Body of pancreas (tissue), 4 donors: ENCODE measurements at places on chromosomes 5 and 9.

GRCh38 chr5:124941051-124942049 lies 194.9 kb upstream of the ZNF608 start:
- H3K4me1 ChIP-seq = no peaks in the 10 kb centered on the region
- no peak for DNase-seq
- no peak overlapping the region for H3K4me3 ChIP-seq
- H3K27ac ChIP-seq = no peak overlapping the region

- no peak overlapping the region for H3K27ac ChIP-seq
- H3K4me1 ChIP-seq = peaks cover 20% of the 10 kb centered on the region
- H3K36me3 ChIP-seq = no peaks in the 10 kb centered on the region
These were observed 45.7 kb upstream of the TGFBR1 start for GRCh38 chr9:99058964-99059921.

DNA sequence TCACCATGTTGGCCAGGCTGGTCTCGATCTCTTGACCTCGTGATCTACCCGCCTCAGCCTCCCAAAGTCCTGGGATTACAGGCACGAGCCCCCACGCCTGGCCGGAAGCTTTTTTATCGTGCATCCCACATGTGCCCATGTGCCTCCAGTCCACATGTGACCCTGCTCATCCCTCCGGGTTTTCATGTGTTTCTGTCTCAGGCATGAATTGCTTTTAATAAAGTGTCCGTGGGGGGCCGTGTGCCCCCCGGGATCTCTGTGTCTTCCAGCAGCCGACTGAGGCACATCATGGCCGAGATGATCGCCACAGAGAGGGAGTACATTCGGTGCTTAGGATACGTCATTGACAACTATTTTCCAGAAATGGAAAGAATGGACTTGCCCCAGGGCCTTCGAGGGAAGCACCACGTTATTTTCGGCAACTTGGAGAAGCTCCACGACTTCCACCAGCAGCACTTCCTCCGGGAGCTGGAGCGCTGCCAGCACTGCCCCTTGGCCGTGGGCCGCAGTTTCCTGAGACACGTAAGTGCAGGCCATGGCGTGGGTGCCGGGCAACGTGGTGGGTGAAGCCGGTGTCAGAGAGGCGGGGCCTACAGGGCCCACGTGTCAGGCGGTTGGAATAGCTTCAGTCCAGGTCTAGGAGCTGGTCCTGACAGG lies 22.1 kb upstream of the LRRC14B start:
- no peak overlapping the region for H3K4me3 ChIP-seq
- H3K27me3 ChIP-seq = no peaks in the 10 kb centered on the region
- H3K36me3 ChIP-seq = no peaks in the 10 kb centered on the region
- peak overlapping the region; percentile 36 for H3K27ac ChIP-seq
- H3K4me1 ChIP-seq = no peaks in the 10 kb centered on the region

- peaks cover 9% of the 10 kb centered on the region for H3K4me1 ChIP-seq
- no peak overlapping the region for H3K4me3 ChIP-seq
- no peaks in the 10 kb centered on the region for H3K27me3 ChIP-seq
These were observed 204.7 kb downstream of the ARHGEF28 start for GRCh38 chr5:73830646-73831045.

GRCh38 chr5:1004461-1005248 lies 3.9 kb upstream of the NKD2 start:
- H3K4me1 ChIP-seq = peaks cover 33% of the 10 kb centered on the region
- peak overlapping the region; percentile 74 for H3K27ac ChIP-seq
- H3K27me3 ChIP-seq = peaks cover 6% of the 10 kb centered on the region
- no peaks in the 10 kb centered on the region for H3K36me3 ChIP-seq
- H3K4me3 ChIP-seq = no peak overlapping the region
- DNase-seq = peak; percentile 60

GRCh38 chr5:17182494-17182893 lies 34.9 kb upstream of the BASP1 start:
- no peaks in the 10 kb centered on the region for H3K27me3 ChIP-seq
- H3K36me3 ChIP-seq = no peaks in the 10 kb centered on the region
- H3K27ac ChIP-seq = no peak overlapping the region
- no peak for DNase-seq
- peaks cover 9% of the 10 kb centered on the region for H3K4me1 ChIP-seq
